ENCODE measurements at places on chromosomes 7 and 10.

GRCh38 chr10:3708852-3709251, 76.2 kb downstream of the KLF6 start:
- no peak for DNase-seq

DNA sequence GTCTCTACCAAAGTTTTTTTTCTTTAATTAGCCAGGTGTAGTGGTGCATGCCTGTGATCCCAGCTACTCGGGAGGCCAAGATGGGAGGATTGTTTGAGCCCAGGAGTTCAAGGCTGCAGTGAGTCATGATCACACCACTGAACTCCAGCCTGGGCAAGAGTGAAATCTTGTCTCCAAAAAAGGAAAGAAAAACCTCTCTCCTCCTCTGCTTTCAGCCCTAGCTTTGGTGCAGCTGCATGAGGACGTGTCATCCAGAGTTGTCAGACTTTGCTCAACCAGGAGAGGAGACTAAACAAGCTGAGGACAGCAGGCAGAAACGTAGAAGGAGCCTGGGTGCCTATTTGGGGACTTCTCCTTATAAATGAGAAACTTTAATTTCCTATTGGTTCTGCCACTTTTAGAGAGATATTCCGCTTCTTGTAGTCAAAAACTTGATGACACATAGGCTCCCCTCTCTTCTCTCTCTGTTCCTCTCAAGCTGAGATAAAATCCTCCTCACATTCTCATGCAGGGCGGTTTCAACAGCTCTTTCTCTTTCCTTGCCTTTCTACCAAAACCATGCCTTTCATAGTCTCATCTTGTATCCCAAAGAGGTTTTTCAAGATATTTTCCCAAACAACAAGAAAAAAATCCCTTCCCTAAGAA, 205.4 kb downstream of the ARHGAP12 start:
- no peak for DNase-seq

GRCh38 chr7:158655507-158655906, 49.1 kb downstream of the NCAPG2 start:
- DNase-seq = no peak

DNA sequence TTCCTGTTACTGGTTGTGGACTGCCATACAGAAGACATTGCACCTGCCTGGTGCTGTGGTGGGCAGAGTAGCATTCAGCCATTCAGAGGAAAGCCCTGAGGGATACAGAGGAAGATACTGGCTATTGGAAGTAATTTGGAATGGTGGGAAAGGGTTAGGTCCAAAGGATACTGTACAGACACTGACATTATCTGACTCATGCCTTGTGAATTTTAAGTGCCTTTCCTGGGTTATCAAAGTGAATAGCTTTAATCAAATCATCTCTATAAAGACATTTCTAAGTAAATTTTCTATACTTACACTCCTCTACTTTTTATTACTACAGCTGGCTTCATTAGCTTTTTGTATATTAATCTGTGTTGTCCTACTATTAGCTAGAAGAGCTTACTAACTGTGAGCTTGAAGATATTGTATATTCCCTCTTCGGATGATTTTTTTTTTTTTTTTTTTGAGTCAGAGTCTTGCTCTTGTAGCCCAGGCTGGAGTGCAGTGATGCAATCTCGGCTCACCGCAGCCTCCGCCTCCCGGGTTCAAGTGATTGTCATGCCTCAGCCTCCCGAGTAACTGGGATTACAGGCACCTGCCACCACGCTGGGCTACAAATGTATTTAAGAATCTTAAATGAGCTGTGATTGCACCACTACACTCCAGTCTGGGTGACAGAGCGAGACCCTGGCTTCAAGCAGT, 186.5 kb downstream of the ADK start:
- no peak for DNase-seq

GRCh38 chr10:30540276-30540675, 89.3 kb downstream of the LYZL2 start:
- DNase-seq = no peak

DNA sequence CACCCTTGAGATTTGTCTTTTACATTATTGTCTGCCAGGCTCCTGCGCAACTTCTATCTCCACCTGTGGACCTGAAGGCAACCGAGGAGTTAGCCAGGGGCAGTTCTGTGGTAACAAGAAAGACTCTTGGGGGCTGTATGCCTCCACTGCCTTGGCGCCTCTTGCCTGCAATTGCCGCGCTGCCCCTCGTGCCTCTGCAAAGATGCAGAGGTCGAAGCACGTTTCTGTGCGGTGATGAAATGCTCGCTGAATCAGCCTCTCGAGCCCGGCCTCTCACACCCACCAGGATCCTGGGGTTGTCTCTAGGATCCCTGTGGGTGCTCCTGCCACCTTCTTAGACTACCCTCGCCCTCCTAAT, 486 bp upstream of the LHFPL3 start:
- no peak for DNase-seq

DNA sequence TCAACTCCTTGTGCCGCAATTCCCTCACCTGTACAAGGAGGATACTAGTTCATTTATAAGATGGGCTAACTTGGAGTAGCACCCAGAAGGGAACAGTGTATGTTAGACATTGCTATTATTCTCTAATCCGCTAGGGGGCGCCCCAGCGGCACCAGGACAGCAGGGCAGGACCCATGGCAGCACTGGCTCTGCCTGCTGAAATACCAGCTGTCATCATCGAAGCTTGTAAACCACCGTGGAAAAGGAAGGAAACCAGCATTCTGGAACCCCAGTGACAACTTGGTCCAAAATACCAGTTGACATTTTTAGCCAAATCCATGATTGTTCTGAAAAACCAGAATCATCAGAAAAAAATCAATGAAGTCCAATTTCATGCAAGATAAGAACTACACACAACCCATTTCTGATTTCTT, 134.4 kb downstream of the ITGA8 start:
- DNase-seq = no peak

- DNase-seq = no peak
Observed at GRCh38 chr7:11681461-11681860, 150.5 kb downstream of the THSD7A start.

DNA sequence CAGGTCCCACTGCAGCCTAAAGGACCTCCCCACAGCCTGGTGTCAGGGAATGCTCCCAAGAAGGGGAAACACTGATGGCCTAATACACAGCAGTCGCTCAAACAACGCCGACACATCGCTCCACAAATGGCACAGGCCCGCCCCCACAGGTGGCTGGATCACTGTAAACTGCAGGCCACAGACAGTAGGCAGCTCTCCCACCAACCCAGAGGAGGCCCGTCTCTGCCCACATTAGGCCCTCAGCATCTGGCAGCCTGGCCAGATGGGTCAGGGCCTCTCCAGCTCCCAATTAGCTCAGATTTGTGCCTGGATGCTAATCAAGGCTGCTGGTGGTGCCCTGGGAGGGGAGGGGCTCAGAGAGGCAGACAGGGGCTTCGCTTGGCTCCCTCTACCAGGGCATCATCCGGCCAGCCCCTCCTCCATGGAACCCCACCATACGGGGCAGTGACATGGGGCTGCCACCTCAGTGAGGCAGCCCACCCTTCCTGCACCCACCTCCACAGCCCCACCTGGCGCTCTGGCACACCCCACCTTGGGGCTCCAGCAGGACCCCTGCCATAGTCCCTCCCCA, 42.7 kb downstream of the CAMK2B start:
- no peak for DNase-seq

GRCh38 chr10:70007116-70007820, 45.4 kb upstream of the MACROH2A2 start:
- DNase-seq = no peak

DNA sequence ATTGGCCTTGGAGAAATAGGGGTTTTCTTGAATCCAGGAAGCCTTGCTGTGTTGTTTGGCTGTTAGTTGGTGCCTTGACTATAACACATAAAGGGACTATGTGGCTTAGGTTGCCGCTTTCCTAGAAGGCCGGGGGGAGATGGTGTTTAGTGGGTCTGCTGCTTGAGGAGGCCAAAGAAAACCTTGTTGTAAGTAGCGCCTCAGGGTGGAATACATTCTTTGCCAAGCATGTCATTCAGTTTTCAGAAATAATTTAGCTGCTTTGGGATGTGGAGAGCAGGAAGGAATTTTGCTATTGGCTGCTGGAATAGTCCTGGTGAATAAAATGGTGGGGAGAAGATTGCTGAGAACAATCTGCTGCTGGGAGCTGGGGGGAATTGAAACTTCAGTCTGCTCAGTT, 132.9 kb upstream of the WNT16 start:
- DNase-seq = no peak

- no peak for DNase-seq
Observed at GRCh38 chr7:945147-945555, 9.3 kb downstream of the ADAP1 start.

DNA sequence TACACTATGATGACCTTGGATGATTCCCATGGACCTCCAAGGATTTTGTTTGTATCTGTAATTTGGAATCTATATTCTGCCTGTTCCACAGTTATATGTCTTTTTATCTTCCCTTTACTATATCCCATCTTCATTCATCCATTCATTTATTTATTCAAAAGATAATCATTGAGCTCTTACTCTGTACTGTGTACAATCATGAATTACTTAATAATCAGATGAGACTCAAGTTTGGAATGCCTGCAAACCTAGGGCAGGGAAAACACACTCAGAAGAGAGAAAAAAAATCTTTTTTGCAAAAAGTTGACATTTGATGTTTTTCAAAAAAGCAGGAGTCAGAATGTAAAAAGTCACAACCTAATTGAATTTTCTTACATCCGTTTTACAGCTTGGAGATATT, 170.2 kb upstream of the GNAI1 start:
- no peak for DNase-seq

DNA sequence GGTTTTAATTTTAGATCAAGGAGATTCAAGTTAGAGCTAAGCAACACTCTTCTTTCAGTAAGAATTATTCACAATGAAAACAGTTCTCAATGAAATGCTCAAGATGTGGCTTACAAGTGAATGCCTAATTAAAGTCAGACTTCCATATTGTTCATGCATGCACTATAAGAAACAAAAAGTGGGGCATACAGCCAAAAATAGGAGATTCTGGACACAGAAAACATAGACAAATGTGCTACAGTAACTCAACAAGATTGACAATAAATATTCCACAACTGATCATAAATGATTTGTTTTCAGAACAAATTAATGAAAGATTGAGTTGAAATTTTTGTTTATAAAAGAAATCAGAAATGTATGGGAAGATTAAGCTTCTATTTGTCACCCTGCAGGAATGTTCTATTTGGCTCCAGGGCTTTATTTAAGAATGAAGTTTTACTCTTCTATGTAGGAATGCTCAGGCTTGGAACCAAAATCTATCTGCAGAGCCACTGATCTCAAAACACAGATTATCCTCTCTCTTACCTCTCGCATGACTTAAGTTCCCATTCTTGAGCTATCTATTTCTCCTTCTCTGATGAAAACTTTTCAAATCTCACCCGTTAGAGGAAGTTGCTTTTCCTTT, 89.0 kb upstream of the PIP4K2A start:
- DNase-seq = no peak

GRCh38 chr7:125363873-125364272, 434.2 kb upstream of the POT1 start:
- DNase-seq = no peak

GRCh38 chr10:133418289-133418993, 6.0 kb downstream of the SPRN start:
- DNase-seq = no peak

Data from activated T-cell treated with anti-CD3 and anti-CD28 coated beads, Interleukin-2, amount 50 U/mL, for 4 hours (primary cell).